ENCODE measurements at places on chromosomes 1 and 21. TPM values are rescaled to one million over a fixed set of nuclear protein-coding genes. Genes with fewer than 3 reads are reported as not detected.

The FCRL5 gene
- total RNA-seq: not detected

The LPAR3 gene
- total RNA-seq: 0.26 TPM

The AMPD1 gene
- total RNA-seq: not detected

The ANKRD34A gene
- 0.98 TPM for total RNA-seq

The S100A14 gene
- total RNA-seq: not detected

The TENT5C gene
- total RNA-seq: 1.5 TPM

Measured in smooth muscle cell of the pulmonary artery (primary cell).